ENCODE measurements at places on chromosomes 7 and 10.

DNA sequence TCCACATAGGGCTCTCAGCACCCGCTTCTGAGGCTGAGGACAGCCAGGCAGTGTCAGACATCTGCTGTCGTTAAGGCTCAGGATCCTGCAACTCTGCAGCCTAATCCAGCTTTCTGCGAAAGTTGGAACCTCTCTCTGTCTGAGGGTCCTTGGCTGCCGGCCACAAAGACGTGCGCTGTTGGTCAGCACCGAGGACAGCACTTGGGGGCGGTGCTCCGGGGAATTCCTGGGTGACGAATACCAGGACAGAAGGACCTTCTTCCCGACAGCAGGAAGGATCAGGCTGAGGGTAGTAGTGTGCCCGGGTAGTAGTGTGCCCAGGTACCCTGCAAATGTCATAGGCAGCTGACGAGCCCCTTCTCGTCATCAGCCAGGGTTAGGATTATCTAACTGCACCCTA is 16.0 kb upstream of the RASGEF1A start:
- DNase-seq: no peak

DNA sequence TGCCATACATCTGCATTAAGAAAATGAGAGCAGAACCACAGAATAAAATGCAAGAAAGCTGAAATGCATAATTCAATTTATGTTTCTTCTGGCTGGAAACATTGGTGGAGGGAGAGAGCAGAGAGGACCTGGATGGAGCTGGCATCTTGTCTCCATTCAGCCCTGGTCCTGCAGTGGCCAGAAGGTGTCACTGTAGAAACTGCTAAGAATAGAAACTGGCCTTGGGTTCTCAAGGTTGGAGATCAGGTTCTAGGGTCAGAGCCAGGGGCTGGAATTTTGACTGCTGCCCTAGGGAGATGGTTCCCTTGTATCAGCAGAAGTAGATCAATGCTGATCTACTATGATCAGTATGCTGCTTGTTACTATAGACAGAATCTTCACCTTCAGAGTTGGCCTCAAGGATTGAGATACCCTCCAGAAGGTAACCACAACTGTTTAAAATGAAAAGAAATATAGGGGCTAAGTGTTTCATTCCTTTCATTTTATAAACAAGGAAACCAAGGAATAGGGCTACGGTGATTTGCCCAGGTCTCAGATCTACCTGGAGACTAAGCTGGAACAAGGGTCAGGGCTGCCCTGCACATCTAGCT is 13.1 kb downstream of the TAS2R41 start:
- DNase-seq: no peak

DNA sequence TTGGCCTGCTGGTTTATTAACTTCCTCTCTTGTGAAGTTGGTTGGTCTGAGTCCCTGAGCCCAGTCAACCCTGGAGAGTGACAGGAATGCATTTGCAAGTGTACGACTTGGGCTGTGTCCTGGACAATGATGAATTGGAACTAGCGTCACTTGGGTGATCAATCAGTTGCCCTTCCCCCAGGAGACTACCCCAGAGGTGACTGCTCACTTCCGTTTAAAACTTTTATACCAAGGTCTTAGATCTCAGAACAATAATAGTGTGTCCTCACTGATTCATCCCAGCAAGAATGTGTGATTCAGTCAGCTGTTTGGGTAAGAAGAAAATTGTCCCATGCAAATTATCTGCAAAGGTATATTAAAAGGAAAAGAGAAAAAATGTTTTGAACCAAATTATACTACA is 102.9 kb upstream of the ARMC3 start:
- no peak for DNase-seq

- DNase-seq: no peak
Observed at GRCh38 chr7:71454981-71455380, 323.0 kb downstream of the GALNT17 start.

GRCh38 chr7:151271699-151272355 is 23.3 kb upstream of the SMARCD3 start:
- no peak for DNase-seq

GRCh38 chr7:159086301-159086925 is 58.3 kb downstream of the VIPR2 start:
- no peak for DNase-seq

GRCh38 chr7:2066251-2066919 is 166.4 kb downstream of the MAD1L1 start:
- no peak for DNase-seq

DNA sequence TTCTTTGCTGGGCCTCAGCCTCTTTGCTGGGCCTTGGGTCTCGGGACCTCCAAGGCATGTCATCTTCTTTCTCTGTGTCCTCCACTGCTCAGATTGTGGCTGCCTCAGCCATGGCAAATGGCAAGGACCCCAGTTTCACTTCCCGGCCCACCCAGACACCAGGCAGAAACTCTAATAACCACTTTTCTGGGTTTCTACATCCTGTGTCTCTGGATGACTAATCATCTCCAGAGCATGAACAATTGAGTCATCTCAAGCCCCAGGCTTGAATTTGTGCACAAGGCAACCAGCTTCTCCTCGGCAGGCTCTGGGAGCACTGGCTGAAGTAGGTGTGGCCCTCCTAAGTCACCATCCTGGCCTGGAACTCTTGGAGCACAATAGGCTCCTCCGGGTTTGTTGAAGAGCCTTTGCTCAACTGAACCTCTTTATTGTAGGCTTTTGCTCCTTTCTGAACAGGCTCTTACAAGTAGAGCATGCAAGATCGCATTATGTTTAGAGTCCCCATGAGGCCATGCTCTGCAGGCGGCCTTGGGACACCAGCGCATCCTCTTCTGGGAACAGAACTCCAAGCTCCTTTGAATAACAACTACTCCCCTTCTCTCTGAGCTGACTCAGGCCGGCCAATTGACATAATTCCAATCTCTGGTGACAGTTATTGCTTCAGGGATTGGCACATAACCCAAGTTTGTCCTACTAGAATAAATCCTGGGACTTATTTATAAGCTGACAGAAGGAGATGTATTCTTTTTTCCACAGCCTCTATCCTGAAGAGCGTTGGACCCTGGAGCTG is 218.1 kb downstream of the WDR11 start:
- no peak for DNase-seq

GRCh38 chr7:351256-351655 is 61.3 kb downstream of the FOXL3 start:
- DNase-seq: no peak

DNA sequence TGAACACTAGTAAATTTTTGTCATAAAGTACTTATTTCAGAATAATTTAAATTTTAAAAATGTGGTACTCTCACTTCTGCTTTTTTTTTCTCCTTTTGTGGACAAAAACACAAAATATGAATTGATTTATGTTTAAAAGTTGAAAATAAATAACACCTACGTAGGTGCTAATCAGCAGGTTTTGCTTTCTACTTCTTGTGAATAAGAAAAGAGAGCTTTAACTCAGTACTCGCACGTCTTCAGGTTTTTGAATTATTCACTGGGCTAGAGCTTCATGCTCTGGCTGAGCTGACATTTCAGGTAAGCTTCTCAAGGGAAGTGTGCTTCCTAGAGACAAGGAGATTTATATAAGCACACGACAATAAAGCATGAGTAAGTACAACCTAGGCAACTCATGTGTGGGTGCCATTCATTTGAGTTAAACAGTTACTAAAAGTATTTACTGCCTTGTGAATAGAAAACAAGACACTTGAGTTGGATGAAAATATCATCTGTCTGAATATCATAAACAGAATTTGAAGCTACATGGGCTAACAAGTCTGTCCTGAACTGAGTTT is 190.0 kb upstream of the POT1 start:
- no peak for DNase-seq

GRCh38 chr7:156222151-156222550 is 409.9 kb upstream of the SHH start:
- DNase-seq: no peak

DNA sequence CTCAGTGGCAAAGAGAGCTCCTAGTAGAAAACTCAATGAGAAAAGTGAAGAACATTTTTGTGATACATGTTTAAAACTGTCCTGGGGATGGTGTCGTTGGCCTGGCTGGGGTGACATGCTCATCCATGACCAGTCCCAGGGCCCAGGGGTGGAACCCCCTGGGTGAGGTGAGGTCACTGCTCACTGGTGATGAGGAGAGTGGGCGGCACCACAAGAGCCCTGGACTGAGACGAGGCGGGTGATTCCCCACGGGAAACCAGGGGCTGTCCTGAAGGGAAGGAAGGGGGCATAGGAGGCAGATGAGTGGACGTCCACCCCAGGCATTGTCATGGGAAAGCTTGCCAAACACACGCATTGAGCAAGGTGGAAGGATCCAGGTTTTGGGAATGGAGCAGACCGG is 54.6 kb downstream of the HTR5A start:
- no peak for DNase-seq

- DNase-seq: no peak
Observed at GRCh38 chr10:109875828-109876821, 47.2 kb downstream of the XPNPEP1 start.

- no peak for DNase-seq
Observed at GRCh38 chr7:77520261-77520660, 16.8 kb upstream of the PTPN12 start.

- peak; percentile 3 for DNase-seq
Observed at GRCh38 chr7:73623798-73624668, at the start of gene MLXIPL. Gene MLXIPL (minus strand): TSS chr7:73624522. CDS start chr7:73624492, 30 bp downstream.

GRCh38 chr10:101965075-101965765 is 90.8 kb downstream of the ARMH3 start:
- no peak for DNase-seq

DNA sequence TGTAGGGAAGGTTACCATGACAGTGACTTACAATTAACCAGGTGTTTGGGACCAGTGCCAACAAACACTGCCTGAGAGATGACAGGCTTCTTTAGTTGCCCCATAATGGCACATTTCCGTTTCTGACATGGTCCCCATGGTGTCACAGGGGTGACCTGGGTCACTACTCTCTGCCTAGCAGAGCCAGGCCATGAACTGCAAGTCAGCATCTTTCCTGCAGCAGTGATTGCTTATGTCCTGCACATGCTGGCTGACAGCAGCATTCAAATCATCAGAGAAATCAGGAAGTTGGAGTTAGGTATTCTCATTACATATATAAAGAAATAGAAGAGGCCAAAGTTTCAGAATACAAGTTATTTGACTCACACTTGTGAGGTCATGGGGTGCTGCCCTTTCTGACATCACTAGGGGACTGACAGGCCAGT is 47.1 kb upstream of the ZNRF2 start:
- DNase-seq: no peak

DNA sequence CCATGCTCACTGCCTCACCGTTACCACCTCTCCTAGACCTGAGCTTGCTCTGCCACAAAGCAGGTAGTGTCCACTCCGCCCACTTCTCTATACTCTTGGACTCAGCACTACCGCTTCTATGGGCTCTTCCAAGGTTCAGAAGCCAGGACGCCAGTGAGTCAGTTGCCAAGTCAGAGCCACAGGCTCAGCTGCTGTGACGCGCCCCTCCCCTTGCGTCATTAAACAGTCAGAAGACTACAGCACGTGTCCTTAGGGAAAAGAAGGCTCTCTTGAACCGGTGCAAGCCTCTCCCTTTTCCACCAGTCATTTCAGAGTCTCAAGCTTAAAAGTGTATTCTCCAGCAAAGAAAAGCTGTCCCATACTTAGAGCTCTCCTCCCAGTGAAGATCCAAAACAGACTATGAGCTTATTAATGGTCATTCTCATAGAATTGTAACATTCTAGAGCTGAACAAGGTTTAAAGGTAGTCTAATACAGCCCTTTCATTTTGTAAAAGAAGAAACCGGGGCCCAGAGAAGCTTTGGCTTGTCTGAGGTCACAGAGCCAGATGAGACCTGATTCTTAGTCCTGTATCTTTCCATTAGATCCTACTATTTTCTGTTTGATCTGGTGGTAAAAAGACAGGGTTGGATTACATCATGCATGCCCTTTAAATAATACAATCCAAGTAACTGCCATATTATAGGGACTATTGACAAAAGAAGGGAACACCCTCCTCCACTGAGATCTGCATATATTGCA is 40.9 kb upstream of the MET start:
- DNase-seq: no peak
